ENCODE measurements at places on chromosomes 1 and 21.

GRCh38 chr1:15088281-15088971 lies 65.1 kb upstream of the TMEM51 start:
- no peak for DNase-seq

DNA sequence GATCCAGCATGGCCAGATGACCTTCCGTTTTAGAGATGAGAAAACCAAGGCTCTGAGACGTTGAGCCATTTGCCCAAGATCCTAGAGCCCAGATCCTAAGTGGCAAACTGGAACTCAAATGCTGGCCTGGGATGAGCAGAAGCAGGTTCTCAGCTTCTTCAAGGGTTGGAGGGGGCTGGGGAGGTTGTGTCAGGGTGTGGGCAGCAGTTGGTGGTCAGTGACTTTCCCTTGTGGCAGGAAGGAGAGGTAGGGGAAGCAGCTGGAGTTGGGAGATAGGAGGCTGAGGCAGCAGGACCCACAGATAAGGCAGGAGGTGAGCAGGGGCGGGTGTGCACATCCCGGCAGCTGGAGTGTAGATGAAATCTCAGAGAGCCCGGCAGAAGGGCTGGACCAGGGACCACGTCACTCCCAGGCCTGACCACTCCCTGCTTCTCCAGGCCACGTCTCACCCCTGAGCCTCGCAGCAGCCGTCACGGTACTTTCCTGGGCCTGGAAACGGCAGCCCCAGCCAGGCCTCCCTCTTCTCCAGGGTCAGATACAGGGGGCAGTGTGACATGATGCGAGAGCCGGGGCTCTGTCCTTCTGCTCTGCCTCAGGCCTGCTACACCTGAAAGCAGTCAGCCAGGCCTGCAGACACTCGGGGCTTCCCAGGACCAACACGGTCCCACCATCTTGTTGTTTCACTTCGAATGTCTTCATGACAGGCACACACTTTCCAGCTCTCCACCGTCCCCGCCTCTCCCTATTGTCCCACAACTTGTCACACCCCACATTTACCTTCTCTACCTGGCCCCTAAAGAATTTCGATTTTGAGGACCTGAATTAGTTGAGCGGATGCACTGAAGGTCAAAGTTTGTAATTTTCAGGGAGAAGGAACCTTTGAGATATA lies 11.5 kb upstream of the LAPTM5 start:
- DNase-seq, result no peak

DNA sequence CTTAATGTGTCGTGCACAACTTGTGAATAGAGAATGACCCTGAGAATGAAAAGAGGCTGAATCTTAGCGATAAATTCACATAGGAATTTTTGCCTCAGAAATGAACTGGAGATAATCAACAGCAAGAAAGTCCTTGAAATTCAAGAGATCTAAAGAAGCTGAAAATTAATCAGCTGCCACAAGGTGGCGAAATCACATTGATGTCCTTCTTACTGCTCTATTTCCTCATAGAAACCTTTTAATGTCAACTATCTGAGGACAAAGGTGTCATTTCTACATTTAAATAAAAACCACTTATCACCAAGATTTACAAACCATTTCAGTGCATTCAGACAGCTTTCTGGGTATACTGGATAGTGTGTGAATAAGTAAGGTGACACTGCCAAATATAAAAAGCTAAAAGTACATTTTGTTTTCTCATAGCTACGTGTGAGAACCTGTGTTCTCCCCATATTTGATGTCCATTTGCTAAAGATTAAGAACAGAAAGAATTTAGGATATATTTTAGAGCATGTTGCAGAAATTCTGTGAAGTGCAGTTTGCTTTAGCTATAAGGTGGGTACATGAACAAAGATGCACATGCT lies 485.3 kb upstream of the PTBP2 start:
- no peak for DNase-seq

DNA sequence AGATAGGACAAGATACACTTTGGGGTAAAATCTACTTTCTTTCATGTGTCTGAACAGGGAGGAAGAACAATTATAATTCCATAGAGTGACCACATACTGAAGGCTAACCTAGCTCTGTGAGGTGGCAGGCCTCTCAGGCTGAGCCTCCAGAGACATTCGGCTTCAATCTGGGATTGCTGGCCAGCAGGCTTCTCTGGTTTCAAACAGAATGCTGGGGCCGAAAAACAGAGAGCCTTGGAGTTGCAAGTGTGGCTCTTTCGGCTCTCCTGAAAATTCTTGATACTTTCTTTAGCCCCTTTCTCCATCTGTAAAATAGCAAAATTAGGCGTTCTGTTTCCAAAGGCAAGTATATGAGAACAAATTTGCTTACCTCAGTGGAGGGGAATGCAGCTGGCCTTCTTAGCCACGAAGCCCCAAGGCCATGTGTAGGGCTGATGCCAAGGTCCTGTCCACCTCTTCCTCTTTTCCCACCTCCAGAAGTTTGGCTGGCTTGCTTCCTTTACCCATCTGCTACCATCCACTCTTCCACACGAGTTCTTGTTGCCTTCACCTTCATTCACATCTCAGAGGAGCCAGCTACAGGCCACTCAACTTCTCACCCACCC lies 30.0 kb upstream of the UBE2U start:
- no peak for DNase-seq

DNA sequence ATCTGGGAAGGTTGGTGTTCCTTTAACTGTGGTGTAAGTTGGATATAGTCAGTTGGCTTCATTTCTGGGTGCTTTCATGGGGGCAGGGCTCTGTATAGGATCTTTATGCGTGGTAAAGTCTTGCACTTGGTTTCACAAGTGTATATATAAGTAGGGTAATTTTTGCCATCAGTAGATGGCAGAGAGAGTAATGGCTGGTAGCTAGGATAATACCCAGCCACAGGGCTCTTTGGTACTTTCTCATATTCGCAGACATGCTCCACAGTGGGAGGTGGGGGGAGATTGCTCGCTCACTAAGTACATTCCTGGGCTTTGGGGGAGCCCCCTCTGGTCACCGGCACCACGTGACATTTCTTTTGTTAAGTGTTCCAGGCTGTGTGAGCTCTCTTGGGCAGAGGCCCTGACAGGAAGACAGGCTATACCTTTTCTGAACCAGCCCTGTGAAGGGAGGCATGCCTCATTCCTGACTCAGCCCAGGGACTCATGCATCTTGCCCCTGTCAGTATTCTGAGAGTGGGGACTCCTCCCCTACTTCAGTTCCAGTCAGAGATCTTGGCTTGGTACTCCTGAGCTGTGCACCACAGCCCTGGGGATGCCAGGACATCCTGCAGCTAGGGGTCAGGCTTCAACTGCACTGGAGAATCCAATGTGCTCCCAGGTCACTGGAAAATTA lies 37.6 kb downstream of the FCRL2 start:
- DNase-seq, result no peak

GRCh38 chr1:48841461-48841860 lies 64.8 kb upstream of the BEND5 start:
- no peak for DNase-seq

GRCh38 chr1:89453123-89453972 lies 71.3 kb upstream of the LRRC8B start:
- DNase-seq, result no peak

GRCh38 chr1:1225238-1225845 lies 6.5 kb downstream of the SDF4 start:
- no peak for DNase-seq

- DNase-seq, result no peak
Measured at GRCh38 chr1:243672539-243673074, 177.4 kb downstream of the AKT3 start.

DNA sequence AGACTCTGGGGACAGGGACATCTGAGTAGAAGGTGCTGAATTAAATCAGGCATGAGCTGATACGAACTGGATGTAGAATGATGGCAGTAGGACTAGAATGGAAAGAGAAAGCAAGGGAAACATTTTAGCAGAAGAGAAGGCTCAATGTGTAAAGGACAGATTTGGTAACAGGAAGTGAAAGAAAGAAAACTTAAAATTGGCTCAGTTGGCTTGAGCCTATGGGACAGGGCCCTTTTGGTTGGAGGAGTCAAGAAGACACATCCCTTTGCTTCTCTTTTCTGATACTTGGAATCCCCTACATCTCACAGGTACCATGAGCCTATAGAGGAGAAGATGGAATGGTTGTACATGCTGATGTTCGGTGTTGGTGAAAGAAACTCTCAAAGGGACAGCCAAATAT lies 300.6 kb upstream of the PLXNA2 start:
- no peak for DNase-seq

DNA sequence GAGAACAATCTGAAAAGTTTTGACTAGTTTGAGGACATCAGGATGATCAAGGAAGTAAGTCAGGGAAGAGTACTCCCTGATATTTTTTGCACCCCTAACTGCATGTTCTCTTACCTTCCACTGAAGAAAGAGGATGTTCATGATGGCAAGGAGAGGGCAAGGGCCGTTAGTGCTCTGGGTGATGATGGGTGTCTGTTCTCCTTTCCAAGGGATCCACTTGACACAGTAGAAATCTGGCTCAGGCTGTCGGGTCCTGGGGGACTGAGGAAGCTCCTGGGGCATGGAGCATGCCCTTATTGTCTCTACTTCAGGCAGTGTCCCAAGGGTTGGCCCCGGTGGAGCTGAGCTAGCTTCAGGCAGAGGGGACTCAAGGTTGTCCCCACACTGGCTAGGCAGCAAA lies 4.7 kb downstream of the MINDY1 start:
- DNase-seq, result no peak

GRCh38 chr21:41121785-41122415 lies 46.1 kb upstream of the BACE2 start:
- no peak for DNase-seq

DNA sequence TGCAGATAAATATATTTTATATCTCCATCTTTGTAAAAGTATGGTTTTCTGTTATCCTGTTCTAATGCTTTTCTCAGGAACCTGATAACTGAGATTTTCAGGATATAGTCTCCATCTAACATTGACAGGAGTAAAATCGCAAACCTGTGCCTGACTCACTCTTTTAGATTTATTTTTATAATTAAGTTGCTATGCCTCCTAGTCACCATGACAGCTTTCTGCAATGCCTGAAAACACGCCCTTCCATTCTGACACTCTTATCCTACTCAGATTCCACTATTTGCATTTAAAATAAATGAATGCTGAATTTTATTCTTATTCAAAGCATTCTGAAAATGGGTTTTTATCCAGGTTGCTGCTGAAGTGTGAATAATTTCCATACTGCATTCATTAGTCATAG lies 62.8 kb downstream of the RGS21 start:
- DNase-seq, result no peak

GRCh38 chr1:111825217-111825616 lies 69.5 kb downstream of the DDX20 start:
- no peak for DNase-seq
